ENCODE measurements at places on chromosomes 5 and 9. TPM values are rescaled to one million over a fixed set of nuclear protein-coding genes. Genes with fewer than 3 reads are reported as not detected.

DNA sequence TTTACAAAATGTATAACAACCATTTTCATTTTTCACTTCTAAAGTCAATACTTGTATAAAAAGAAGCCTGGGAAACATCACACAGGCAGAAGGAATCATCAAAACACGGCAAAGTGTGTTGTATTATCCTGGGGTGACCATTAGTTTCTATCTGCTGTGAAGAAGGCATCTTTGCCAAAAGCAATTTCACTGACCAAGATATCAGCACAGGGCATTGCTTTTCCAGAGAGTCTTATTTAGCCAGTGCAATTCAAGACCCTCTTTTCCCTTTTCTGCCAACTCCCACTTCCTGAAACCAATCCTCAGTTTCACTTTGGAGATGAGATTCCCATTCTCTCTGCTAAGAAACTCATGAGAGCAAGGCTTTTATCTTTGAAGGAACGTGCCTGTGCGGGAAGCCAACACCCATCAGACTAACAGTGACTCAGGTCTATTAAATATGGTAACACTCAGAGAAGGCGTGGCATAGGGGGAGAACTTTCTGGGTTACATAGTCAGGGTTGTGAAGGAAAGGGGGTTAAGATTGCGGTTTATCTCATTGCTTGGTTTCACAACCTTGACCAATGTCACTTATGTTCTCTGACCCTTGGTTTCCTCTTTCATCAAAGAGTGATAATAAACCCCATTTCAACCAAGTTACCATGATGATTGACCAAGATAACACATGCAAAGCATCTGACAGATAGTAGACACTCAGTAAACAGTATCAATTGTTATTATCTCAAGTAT lies 666.9 kb upstream of the KLF4 start:
- DNase-seq = no peak

- no peak for DNase-seq
These were observed 23.3 kb downstream of the TRIO start for GRCh38 chr5:14166437-14166836.

DNA sequence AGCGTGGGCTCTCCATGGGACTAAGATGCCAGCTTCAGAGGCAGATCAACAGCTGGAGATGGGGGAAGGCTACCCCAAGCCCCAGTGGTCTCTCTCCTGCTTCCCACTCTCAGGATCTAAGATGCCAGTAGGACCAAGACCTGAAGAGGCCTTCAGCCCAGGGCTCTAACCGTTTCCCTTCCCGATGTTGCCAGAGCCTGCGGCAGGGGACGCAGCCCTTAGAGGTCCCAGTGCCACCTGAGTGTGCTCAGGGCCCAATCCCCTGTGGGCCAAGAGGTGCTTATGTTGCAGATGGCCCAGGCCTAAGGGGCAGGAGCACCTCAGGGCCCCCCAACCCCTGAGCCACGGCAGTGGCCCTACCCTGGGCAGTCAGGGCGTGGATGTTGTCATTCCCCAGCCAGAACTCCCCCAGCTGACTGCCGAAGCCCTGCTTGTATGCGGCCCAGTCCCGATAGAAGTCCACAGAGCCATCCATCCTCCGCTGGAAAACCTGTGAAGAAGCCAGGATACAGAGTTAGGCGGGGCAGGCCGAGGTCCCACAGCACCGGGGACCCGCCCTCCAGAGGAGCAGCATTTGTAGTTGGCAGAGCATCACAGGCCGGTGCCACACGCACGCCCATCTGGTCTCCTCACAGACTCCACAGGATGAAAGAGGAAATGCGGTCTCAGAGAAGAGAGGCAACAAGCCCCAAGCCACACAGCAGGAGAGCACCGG lies 5.4 kb downstream of the FCN1 start:
- DNase-seq = no peak

Gene CCNI2
- polyA plus RNA-seq = 0.57 TPM

Gene PTPN3
- 2.0 TPM for polyA plus RNA-seq

GRCh38 chr5:172015346-172015745 lies 8.9 kb upstream of the FBXW11 start:
- no peak for DNase-seq

DNA sequence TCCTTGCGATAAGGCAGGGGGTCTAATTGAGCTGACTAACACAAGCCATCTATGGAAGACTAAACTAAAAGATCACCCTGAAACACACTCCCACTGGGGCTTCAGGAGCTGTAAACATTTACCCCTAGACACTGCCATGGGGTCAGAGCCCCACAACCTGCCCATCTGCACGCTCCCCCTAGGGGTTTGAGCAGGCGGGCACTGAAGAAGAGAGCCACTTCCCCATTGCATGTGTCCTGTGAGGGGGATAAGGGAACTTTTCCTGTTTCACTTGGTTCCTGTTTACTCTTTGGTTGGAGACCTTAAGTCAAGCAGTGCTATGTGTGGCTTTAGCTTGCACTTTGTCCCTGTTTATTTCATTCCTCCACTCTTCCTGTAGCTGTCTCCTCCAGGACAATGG lies 1929.5 kb upstream of the CDH9 start:
- DNase-seq = no peak

DNA sequence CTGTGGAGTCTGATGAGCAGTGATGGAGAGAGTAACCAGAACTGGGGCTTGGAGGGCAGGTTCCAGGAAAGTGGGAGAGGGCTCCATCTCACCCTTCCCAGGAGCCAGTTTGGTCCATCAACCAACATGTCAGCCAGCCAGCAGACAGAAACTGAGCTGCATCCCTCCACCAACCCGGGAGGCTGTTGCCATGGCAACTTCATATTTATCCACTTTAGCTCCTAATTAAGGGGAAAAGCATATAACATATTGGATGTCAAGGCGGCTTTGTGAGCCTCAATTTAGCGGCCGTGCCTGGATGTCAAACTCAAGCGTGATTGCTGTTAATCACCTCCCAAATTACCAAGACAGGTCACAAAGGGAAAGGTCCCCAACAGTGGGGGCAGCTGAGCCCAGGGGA lies 81.5 kb upstream of the ARAP3 start:
- DNase-seq = no peak

DNA sequence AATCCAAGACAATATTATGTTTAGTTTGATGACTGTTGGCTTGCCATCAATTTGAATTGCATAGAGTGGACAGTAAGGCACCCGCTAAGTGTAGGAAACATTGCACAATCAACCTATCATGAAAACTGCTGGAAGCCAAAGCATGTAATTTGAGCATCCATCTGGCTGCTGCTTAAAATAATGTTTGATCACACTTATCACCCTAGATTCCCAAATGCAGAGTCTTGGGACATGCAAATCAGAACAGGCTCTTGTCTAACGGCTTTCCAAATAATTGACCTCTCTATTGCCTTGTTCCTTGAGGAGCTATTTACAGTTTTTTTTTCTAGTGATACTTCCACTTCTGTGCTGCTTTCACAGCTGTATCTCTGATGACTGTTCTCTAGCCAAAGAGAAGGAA lies 342.1 kb downstream of the PRR16 start:
- DNase-seq = peak; percentile 6

DNA sequence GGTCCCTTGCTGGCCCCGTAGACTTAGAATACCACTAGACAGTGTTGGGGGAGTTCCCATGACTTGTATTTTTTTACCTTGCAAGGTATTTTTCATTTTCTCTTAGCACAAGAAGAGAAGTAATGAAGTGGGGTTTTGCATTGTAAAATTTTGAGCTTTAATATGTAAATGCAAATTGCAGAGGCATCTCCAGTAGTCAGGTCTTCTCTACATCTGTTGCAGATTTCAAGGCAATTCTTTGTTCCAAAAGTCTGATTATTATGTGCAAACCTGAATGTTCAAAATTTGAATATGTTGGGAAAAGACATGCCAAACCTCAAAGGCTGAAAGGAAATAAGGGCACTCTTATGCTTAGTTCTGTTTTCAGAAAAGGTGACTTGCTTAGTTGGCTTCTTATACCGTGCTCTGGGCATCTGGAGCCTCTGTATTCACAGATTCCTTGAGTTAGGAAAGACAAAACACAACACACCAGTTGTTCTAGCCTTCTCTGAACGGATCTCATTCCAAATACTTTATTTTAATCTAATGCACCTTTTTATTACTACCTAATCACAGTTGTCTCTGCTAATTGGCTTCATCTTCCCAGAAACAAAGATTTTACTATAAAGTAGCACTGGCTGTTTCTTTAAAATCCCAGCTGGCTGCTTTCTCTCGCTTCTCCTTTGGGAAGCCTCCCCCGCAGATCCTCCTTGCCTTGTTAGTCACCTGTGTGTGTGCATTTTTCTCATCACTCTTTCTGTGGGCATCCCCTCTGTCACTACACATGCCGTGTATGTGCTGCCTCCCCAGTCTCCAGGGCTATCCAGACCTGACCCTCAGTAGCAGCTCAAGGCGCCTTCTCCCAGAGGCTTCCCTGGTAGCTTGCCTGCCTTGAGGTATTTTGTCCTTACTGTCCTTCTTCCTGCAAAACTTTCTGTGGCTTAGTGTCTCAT lies 138.2 kb downstream of the TLE4 start:
- no peak for DNase-seq

Gene RANBP17
- polyA plus RNA-seq = 8.2 TPM

GRCh38 chr9:136400038-136400834 lies at the start of gene SNAPC4:
SNAPC4 (minus strand) TSS chr9:136400170; CDS start chr9:136398428, 1,742 bp downstream.
- DNase-seq = peak; percentile 91

GRCh38 chr9:108816037-108816436 lies 39.7 kb downstream of the ACTL7B start:
- no peak for DNase-seq

DNA sequence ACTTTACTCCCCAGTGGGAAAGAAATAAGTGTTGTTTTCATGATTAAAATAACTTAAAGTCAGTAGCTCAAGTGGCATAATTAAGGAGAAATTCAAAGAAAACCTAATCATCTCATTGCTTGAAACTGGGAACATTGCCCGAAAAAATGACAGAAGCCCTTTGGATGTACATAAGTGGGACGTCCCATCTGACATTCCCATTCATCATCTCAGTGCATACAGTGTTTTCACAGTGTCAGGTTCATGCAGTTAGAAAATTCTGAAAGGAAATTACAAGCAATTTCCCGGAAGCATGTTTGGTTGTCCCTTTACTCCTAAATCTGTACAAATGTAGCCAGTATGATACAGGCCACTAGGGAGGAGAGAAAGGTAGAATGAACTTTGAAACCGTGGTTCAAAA lies 95.6 kb downstream of the ADAMTS16 start:
- DNase-seq = no peak

DNA sequence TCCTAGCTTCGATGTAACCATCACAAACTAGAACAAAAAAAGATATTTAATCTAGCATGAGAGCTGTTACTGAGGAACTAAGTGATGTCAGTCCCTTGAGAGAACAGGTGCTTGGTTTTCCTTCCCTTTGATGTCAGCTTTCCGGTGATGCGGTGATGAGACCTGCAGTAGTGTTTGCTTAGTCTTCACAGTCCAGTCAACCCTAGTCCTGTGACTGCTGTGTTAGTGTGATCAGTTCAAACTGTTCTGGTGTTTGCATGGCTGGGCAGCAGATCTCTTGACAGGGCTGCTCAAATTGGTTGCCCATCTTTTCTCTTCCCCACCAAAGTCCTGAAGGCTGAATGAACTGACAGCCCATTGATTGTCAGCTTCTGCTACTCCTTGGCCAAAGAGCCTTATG lies 608.6 kb upstream of the DAB2 start:
- no peak for DNase-seq

DNA sequence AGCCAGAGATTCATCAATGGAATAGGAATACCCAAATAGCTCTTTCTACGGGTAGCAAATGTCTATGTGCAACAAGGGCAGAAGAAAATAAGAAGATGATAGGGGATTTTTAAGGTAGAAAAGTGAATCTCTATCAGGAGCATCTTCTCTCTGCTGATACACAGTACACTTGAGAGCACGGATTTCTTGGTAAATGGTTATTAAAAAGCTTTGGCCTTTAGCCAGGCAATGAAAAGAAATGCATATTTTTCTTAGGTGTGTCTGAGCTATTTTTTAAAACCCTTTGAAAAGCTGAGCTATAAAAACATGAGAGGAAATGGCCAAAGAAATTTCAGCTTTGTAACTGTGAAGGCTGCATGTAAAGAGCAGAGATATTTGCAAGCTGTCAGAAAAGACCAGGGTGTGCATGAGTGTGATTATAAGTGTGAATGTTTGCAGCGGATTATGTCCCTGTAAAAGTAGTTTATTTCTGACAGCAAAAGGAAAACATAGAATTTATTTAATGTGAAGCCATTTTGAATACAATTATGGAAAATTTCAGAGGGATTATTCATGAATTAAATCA lies 487.1 kb upstream of the PIK3R1 start:
- no peak for DNase-seq

Gene GPR150
- 0.22 TPM for polyA plus RNA-seq

DNA sequence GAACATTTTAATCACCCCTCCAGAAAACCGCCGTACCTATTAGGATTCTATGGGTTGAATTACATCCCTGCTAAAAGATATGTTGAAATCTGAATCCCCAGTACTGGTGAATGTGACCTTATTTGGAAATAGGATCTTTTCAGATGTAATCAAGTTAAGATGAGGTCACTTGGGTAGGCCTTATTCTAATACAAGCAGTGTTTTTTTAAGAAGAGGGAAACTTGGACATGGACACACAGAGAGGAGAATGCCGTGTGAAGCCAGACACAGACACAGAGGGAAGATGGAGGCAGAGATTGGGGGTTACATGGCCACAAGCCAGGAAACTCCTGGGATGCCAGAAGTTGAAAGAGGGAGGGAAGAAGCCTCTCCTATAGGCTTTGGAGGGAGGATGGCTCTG lies 183.5 kb downstream of the GNA14 start:
- DNase-seq = no peak

DNA sequence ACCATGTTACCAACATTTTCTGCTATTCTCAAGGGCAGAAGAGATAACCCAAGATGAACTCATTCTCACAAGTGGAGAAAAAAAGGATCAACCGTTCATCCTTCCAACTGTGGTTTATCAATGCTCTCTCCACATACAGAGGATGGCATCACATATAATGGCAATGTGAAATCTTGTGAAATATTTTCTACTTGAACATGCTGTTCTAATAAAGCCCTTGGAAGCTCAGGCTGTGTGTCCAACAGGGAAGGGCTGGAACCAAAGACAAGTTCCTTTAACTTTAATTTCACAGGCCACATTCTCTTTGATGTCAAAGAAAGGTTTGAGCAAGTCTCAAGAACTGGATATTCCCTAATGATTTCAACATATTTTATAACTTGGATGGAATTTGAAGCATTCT lies 230.5 kb downstream of the SPOCK1 start:
- no peak for DNase-seq

DNA sequence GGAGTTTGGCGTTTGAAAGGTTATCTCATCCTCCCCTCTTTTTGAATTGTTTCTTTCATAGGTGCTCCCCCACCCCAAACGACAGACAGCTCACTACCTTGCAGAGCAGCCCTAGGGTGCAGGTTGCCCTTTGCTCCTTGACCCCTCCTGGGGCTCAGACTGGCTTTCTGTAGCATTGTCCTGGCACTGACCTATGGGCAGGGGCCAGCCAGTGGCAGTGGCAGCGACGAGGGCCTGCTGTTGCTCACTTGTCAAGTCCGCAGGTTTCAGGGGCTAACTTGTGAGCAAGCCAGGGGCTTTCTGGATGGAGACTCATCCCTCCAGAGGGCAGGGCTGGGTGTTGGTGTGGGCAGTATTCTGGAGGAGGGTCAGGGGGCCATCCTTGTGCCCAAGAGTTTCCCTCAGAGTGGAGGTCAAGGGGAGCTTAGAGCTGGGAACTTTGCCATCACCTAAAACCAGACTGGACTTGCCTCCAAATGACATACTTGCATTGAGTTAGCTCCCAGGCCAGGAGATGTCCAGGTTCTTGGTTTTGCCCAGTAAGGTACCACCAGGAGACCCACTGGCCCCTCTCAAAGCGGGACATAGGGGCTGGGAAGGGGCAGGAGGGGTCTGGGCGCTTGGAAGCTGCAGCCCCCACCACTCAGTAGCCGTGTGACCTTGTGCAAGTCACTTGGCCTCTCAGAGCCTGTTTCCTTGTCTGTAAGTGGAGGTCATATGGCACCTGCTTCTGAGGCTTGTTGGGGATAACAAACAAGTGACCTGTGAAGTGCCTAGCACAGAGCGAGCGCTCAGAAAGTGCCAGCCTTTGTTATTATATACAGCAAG lies 53.5 kb upstream of the CDKN2AIPNL start:
- DNase-seq = no peak

Gene TIMD4
- 2.0 TPM for polyA plus RNA-seq
